ENCODE measurements at places on chromosomes 12 and 14.

GRCh38 chr12:99600388-99600787 lies 47.2 kb upstream of the GARIN6 start:
- no peak for DNase-seq

DNA sequence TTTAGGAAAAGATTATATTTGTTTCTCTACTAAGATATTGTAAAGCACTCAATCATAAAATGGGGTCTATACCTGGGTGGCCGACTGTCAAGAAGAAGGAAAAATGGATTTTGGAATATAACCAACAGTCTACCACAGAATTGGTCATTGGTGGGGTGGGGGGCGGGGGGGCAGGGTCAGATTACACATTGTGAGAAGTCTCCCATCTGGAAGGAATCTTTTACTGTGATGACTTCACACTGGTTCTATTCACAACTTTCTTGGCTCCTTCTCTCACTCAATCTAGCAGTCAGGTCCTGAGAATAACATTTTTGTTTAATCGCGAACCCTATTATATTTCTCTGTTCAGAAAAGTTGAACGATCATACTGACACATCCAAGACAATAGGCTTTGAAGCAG lies 8.7 kb upstream of the CLEC4E start:
- no peak for DNase-seq

DNA sequence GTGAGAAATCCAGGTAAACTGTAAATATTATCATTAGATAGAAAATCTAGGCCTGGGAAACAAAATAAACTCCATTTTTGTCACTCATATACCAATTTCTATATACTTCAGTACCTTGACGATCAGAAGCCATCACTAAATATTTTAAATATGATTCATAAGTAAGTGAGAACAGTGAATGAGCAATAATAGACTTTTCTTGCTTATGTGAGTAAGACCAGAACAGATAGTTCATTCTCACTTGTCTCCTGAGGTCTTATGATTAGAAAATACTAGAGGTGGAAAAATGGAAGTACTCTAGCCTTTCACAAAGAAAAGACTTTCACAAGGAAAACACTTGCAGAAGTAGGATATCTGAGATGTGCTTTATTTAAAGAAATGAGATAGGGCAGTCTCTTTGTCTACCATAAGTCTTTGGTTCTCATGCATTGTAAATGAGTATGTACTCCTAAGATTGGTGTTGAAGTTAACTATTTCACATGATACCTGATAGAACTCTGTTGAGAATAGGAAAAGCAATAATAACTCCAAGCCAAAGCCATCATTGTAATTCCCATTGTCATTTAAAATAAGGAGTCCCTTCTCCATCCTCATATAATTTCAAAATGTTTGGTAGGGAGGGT lies 10.1 kb upstream of the SMCO3 start:
- DNase-seq, result no peak

DNA sequence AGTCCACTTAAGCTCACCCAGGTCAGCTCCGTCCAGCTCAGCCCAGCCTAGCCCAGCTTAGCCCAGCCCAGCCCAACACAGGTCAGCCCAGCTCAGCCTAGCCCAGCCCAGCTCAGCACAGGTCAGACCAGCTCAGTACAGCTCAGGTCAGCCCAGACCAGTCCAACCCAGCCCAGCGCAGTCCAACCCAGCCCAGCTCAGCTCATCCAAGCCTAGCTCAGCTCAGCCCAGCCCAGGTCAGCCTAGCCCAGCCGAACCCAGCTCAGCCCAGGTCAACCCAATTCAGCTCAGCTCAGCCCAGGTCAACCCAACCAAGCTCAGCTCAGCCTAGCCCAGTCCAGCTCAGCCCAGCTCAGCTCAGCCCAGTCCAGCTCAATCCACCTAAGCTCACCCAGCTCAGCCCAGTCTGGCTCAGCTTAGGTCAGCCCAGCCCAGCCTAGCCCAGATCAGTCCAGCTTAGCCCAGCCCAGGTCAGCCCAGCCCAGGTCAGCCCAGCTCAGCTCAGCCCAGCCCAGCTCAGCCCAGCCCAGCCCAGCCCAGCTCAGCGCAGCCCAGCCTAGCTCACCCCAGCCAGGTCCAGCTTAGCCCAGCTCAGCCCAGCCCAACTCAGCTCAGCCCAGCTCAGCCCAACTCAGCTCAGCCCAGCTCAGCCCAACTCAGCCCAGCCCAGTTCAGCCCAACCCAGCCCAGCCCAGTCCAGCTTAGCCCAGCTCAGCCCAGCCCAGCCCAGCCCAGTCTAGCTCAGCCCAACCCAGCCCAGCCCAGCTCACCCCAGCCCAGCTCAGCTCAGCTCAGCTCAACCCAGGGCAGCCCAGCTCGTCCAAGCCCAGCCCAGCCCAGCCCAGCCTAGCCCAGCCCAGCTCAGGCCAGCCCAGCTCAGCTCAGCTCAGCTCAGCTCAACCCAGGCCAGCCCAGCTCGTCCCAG lies 184.0 kb downstream of the TMEM121 start:
- no peak for DNase-seq

GRCh38 chr12:130286741-130287440 lies 50.8 kb upstream of the PIWIL1 start:
- no peak for DNase-seq

DNA sequence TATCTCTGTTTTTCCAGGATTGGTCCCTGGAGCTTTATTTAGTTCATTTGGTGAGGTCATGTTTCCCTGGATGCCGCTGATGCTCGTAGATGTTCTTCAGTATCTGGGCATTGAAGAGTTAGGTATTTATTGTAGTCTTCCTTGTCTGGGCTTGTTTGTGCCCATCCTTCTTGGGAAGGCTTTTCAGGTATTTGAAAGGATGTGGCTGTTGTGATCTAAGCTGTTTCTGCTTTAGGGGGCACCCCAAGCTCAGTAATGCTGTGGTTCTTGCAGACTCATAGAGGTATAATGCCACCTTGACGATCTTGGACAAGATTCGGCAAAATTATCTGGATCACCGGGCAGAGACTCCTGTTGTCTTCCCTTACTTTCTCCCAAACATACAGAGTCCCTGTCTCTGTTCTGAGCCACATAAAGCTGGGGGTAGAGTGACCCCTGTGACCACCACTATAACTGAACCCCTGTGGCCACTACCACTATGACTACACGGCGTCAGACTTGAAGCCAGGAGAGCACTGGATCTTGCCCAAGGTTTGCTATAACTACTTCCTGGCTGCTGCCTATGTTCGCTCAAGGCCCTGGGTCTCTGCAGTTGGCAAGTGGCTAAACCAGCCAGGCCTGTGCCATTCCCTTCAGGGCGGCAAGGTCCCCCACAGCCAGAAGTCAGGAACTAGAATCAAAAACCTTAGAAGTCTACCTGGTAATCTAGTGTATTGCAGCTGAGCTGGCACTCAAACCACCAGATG lies 40.9 kb downstream of the FGD4 start:
- DNase-seq, result no peak

- no peak for DNase-seq
These were observed 149.4 kb upstream of the PRMT8 start for GRCh38 chr12:3341594-3341993.

- DNase-seq, result peak; percentile 62
These were observed 27.7 kb downstream of the FIGNL2 start for GRCh38 chr12:51820526-51821439.

DNA sequence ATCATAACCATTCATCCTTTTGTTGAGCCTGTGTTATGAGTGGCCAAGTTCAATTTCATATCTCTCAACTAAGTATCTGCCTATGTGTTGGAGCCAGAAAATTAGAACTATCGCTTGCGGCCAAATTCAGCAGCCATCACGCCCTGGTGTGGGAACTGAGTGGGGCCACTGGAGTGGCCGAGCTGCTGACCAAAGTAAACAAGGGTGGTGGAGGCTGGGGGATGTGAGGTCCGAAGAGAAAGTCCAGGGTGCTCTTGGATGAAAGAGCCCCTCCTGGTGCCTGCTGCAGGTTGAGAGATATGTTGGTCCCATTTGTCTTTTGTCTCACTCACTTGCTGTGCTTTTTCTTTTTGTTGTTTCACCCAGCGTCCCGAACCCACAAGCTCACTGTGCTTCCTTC lies 14.9 kb downstream of the ADGRD1 start:
- DNase-seq, result no peak

- DNase-seq, result no peak
These were observed 19.3 kb upstream of the ETV6 start for GRCh38 chr12:11630046-11630706.

DNA sequence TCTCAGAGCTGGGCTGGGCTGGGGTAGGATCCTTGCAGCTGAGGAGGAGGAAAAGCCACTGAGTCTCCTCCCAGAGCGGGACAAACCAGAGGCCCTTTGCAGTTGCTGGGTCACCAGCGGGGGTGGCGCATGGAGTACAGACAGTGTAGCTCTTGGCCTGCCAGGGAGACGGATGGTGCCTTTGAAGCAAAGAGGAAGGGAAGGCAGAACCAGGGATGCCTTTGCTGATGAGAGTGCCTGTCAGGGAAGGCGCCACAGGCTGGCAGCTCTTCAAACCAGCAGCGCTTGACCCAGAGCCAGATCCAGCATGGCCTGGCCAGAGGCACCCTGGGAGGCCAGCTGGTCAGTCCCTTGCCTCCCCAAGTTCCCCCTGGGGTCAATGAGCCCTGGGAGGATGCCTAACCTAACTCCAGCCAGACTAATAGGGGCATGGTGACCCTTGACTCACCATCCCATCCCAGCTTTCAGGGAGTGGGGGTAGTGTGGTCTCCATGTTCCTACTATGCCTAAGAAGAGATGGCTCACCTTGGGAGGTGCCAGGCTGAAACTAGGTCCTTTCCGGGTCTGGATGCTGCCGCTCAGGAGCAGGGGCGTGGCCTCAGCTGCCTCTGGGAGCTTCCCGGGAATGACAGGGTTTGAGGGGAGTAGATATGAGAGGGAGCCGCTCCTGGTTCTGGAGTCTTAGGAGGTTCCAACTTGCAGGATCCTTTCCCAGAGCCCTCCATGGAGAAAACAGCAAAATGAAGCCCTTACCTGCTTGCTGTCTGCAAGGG lies 19.8 kb downstream of the VASH1 start:
- no peak for DNase-seq

DNA sequence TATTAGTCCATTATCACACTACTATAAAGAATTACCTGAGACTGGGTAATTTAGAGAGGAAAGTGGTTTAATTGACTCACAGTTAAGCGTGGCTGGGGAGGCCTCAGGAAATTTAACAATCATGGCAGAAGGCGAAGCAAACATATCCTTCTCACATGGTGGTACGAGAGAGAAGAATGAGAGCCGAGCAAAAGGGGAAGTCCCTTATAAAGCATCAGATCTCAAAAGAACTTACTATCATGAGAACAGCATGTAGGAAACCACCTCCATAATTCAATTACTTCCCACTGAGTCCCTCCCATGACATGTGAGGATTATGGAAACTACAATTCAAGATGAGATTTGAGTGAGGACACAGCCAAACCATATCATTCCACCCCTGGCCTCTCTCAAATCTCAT lies 422.6 kb downstream of the MDGA2 start:
- no peak for DNase-seq

DNA sequence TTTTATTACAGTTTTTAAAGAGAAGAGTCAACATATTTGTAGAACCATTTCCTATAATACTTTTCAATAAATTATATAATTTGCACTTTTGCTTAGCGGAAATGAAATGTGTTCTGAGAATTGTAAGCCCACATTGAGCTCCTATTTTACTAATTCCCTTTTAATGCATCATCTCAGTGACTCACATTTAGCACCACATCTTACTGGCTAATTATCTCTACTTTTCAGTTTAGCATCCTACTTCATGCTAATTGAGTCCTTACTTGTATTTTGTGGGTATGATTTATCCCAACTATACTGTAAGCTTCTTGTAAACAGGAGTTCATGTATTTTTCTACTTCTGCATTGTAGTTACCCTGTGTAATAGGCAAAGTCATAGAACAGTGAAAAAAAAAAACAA lies 67.5 kb downstream of the TMX1 start:
- DNase-seq, result no peak

- peak; percentile 61 for DNase-seq
These were observed 10.4 kb downstream of the BEST3 start for GRCh38 chr12:69688471-69689427.

DNA sequence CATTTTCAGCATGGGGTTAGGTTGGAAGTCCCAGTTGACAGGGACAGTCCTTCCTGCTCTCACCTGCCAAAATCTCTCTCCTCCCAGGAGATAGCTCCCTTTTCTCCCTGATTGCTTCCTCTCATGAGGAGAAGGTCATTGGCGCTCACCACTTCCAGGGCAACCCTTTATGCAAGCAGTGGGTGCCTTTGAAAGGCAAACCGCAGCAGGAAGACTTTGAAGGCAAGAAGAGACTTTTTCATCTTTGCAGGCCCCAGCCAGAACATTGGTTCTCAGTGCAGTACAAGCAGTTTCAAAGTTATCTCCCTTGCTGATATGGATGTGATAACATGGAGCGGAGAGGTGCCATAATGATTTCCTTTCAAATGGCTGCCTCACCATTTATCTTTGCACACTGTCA lies 483.0 kb downstream of the DIO2 start:
- no peak for DNase-seq

GRCh38 chr12:20264608-20265114 lies 103.7 kb upstream of the PDE3A start:
- DNase-seq, result no peak

- DNase-seq, result no peak
These were observed 103.7 kb upstream of the IFNG-AS1 start for GRCh38 chr12:67885375-67886169.

GRCh38 chr12:42992826-42993225 lies 403.3 kb upstream of the PRICKLE1 start:
- DNase-seq, result no peak

GRCh38 chr12:1835211-1836131 lies 15.1 kb downstream of the LRTM2 start:
- DNase-seq, result no peak

DNA sequence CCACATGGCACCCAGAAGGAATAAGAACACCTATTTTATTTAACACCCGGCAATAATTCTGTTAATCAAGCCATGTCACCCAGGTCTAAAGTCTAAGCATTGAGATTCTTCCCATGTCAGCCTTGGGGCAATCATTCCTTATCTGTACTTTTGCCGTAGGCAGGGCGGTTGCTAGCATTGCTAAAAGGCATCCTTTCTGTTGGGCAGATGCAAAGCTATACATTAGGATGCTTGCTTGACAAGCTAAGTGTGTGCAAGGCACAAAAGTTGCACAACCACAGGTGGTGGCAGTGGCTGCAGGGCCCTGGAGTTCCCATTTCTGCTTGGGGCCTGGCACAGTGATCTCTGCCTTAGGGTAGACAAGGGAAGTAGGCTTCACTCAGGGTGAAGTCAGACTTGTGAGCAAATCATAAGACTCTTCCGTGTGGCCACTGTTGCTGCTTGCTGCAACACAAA lies 12.5 kb upstream of the GALNT6 start:
- no peak for DNase-seq

DNA sequence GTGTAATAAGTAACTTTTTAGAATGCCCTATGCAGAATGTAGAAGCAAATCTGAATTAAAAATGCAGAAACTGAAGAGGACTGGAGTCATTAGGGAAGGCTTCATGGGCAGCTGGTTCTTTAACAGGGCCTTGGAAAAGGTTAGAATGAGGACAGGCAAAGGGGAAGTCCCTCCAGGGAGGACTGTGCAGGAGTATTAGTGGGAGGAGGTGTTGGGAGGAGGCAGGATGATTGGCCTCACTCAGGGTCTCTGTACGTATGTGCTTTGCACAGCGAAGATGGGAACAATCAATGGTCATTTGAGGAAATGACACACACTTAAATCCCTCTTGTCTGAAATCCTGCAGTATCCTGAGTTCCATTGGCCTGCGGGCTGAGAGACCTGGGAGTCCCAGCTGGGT lies 119.7 kb downstream of the PTCSC3 start:
- peak; percentile 10 for DNase-seq

GRCh38 chr12:29273178-29273843 lies 107.7 kb downstream of the ERGIC2 start:
- DNase-seq, result no peak

- DNase-seq, result no peak
These were observed 107.7 kb upstream of the SLC38A2 start for GRCh38 chr12:46480316-46480715.

GRCh38 chr14:53448682-53449081 lies 295.6 kb upstream of the DDHD1 start:
- no peak for DNase-seq
